Natural killer cell treated with Interleukin-12 subunit alpha and Interleukin-12 subunit beta and Interleukin-15 and Interleukin-18, amount 100 ng/mL, for 72 hours (primary cell): ENCODE measurements at places on chromosomes 12 and 14. TPM values are rescaled to one million over a fixed set of nuclear protein-coding genes. Genes with fewer than 3 reads are reported as not detected.

DNA sequence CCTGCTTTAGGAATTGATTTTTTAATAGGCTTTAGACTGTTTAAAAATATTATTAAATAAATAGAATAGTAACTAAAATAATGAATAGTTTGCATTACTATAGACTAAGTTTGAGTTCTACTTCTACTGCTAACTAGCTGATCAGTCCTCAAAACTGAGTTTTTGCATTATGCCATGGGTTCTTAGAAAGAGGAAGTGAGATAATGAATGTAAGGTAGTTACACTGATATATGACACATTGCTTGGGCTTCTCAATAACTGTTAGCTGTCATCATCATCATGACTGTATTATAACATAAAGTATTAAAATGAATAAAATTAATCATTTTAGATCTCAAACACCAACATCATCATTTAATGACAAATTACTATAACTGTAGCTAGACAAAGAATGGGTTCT, 949.7 kb downstream of the TRHDE start:
- no peak for DNase-seq

GRCh38 chr12:106239951-106240335, 7.9 kb downstream of the CKAP4 start:
- no peak for DNase-seq

GALNT16 gene
- total RNA-seq: not detected

PKP2 gene
- total RNA-seq: 0.07 TPM

DNA sequence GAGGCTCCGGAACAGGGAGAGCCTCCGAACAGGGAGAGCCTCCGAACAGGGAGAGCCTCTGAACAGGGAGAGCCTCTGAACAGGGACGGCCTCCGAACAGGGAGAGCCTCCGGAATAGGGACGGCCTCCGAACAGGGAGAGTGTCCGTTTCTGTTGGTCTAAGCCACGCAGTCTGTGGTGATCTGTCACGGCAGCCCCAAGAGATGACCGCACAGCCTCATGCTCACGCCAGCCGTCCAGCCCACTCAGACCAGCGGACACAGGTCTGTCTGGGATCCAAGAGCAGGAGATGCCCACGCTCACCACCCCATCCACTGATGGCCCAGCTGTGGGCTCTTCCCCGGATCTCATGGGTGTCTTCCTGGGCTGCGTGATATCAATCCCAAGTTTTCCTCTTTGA, 33.3 kb downstream of the GALNT9 start:
- peak; percentile 31 for DNase-seq

WNT1 gene
- total RNA-seq: not detected

DNA sequence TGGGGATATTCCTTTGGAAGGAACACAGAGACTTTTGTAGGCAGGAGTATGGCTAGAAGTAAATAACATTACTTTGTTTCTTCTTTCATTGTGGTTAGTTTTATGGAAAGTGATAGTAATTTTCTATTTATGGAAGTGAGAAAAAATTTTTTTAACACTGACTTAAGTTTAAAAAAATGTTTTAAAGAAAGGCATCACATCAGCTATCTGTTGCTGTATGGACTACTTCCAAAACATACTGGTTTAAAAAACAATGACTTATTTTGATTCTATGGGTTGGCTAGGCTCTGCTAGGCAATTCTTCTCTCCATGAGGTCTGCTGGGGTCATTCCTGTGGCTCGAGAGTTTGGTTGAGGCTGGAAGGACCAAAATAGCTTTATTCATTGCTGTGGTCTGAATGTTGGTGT, 31.7 kb upstream of the SLC38A2 start:
- no peak for DNase-seq

C12orf56 gene
- not detected for total RNA-seq

- DNase-seq: no peak
Observed at GRCh38 chr14:23670481-23670880, 34.3 kb downstream of the DHRS2 start.
